ENCODE measurements at places on chromosomes 13 and 19.

GRCh38 chr13:76885203-76886004 is 801 bp downstream of the KCTD12 start:
- DNase-seq = peak; percentile 80

DNA sequence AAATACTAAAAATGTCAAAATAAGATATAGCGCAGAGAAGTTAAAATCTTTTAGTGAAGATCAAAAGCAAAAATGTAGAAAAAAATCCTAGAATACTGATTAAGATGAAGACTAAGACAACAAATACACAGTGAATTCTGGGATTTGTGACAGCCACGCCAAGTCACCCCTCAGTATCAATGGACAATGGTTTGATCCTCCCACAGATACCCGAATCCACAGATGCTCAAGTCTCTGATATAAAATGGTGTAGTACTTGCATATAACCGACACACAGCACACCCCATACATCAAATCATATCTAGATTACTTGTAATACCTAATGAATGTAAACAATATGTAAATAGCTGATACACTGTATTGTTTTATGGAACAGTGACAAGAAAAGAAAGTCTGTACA is 5.9 kb downstream of the MIPEP start:
- no peak for DNase-seq

DNA sequence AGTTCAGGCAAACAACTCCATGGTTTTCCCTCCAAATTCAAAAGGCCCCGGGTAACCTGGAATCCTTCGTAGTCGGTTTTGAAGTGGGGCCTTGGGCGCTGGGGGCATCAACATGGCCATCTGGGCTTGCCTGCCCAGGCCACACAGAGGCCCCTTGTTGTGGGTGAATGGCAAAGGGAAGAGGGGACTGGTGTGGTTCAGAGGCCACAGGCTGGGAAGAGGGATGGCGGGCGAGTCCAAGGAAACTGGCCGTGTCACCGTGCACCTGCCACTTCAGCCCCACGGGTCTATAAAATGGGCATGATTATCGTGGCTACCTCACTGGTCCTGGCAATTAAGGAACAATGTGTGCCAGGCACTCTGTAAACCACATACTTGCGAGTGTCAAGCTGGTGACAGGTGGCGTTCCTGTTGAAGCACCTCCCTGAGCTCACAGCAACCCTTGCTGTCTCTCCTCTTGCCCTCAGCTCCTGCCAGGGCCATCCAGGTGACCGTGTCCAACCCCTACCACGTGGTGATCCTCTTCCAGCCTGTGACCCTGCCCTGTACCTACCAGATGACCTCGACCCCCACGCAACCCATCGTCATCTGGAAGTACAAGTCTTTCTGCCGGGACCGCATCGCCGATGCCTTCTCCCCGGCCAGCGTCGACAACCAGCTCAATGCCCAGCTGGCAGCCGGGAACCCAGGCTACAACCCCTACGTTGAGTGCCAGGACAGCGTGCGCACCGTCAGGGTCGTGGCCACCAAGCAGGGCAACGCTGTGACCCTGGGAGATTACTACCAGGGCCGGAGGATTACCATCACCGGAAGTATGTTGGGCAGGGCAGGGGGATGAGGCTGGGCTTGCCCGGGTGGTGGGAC is 1.3 kb downstream of the LSR start:
- DNase-seq = no peak

DNA sequence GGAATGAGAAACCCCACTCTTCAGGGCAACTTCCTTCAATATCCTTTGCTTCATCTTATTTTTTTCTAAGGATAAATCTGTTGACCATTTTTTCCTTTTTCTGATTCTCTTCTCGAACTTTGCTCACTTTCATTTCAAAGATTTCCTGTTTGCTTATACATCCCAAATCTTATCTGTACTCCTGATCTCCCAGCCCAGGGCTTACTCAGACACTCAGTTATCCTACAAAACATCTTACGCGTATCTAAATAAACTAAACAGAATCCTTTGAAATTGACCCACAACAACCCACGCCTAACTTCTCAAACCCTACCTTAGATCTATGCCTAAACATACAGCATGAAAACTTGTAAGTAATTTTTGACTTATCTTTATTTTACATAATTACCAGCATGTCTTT is 179.2 kb downstream of the ABCC4 start:
- no peak for DNase-seq

DNA sequence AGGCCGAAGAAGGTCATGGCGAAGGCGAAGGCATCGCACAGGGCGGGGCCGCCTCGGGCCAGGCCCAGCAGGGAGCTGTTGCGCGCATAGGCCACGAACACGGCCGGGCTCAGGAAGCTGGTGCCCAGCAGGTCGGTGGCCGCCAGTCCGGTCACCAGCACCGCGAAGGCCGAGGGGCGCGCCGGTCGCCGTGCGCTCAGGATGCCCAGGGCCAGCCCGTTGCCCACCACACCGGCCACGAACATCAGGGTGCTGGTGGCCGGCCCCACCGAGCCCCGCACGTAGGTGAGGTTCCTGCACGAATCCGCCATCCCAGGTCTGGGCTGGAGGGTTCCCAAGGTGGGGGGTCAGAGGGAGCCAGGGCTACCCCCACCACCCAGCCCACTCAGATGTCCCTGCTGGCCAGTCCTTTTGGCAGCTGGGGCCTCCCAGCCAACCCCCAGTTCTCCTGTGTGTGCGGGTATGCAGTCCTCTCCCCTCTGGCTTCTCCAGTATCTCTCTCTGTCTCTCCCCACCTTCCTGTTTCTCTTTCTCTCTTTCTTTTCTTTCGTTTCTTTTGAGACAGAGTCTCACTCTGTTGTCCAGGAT is 880 bp downstream of the PTGIR start:
- DNase-seq = no peak

- no peak for DNase-seq
These were observed 29.6 kb downstream of the IRS2 start for GRCh38 chr13:109756778-109757177.

DNA sequence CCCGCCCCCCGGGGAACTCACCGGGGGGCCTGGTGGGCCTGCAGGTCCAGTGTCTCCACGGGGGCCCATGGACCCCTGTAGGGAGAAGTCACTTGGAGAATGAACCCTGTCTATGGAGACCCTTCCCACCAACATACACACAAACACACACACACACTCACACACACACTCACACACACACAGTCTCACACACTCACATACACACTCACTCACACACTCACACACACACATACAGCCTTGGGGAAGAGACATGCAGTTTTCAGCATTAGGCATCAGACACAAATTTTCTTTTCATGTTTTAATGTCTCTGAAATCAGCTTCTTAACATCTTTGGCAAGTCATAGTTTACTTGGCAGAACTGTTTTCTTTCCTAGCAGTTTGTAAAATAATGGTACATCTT is 31.0 kb upstream of the OLFM2 start:
- no peak for DNase-seq

- DNase-seq = peak; percentile 46
These were observed 964 bp downstream of the KHSRP start for GRCh38 chr19:6423499-6424194.

- no peak for DNase-seq
These were observed 210.1 kb downstream of the TBC1D4 start for GRCh38 chr13:75271846-75272245.

DNA sequence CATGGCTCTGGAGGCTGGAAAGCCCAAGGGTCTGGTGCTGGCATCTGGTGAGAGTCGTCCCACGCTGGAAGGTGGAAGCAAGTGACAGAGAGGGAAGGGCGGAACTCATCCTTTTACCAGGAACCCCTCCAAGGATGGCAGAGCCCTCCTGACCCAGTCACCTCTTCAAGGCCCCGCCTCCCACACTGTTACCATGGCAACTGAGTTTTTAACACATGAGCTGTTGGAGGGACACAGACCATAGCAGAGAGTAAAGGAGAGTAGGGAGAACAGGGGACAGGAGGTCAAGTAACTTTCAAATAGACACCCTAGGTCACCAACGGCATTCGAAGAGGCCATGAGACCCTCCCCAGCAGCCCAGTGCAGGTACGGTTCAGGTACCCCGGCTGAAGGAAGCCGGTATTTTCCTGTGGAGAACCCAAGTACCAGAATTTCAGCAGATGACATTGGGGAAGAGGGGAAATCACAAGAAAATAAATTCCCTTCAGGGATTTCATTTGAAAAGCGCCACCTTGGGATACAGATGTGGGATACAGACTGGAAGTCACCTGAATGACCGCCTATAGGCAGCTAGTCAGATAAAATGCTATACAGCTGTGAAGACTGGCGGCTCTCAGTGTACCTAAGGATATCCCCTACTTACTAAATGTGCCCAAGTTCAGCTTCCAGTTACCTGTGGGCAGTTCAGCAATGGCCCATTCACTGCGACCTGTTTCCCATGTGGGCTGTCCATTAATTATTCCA is 8.0 kb downstream of the IL17D start:
- no peak for DNase-seq

- no peak for DNase-seq
These were observed 1.7 kb downstream of the PLPPR2 start for GRCh38 chr19:11356676-11357550.

DNA sequence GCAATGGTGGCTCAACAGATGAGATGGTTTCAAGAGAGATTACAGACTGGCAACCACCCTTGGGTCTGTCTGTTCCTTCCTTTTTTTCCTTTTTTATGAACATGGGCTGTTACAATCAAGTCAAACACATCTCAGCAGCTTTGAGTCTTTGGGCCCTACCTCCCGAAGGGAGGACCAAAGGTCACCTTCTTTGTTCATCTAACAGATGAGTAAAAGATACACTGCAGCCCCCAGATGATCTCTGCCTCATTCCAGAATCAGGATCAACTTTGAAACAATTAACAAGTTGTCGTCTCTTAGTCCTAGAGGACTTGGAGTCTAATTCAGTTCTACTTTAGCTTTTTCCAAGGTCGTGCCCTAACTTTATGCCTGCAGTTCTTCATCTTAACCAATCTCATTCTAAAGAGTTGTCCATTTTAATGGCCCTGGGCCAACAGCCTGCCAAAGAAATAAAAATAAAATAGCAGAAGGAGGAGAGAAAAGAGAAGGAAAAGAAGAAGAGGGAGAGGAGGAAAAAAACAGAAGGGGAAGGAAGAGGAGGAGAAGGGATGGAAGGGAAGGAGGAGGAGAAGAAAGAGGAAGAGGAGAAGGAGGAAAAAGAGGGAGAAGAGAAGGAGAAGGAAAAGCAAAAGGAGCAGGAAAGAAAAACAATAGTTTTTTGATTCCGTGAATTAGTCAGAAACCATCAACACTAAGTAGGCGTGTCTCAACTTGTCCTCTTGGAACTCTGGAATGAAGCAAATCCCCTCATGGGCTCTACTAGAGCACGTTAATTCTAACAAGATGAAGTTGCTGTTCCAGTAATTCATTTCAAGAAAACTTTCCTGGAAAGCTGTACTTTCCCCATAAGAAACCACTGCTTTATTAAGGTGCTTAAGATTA is 281.2 kb downstream of the FOXO1 start:
- DNase-seq = no peak

- DNase-seq = no peak
These were observed 181.5 kb downstream of the POSTN start for GRCh38 chr13:37417060-37417441.

DNA sequence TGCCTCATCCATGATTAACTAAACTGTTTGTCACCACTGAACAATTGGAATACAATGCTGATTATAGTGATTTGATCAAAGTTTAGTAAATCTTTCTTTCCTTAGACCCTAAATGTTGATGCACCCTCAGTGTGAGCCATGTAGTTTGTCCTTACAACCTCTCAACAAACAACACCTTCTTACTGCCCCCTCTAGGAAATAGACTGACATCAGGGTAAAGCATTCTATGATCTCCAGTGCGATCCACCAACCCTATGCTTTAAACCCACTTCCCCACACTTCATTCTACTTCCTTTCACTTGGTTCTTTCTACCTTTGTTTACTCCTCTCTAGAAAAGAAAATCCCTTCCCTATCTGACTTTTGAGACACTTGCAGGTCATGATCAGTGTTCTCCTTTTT is 1842.5 kb upstream of the PRR20A start:
- no peak for DNase-seq

DNA sequence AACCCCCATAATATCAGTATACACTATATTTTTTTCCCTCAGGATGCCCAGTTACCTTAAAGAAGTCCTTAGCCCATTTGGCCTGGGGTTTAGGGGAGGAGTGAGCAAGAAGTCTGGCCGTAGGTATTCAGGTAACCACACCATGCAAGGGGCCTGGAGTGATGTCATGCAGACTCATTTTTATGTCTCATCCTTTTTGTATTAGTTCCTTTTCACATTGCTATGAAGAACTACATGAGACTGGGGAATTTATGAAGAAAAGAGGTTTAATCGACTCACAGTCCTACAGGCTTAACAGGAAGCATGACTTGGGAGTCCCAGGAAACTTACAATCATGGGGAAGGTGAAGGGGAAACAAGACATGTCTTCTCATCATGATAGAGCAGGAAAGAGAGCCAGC is 12.2 kb downstream of the TPP2 start:
- no peak for DNase-seq
